ENCODE measurements at places on chromosomes 12 and 14. TPM values are rescaled to one million over a fixed set of nuclear protein-coding genes. Genes with fewer than 3 reads are reported as not detected.

RTL1 gene
- total RNA-seq = 8.5 TPM

TROAP gene
- 13.0 TPM for total RNA-seq

KLHL33 gene
- total RNA-seq = 1.5 TPM

EPS8 gene
- total RNA-seq = 75.7 TPM

ASCL1 gene
- 0.23 TPM for total RNA-seq

CLEC14A gene
- 31.0 TPM for total RNA-seq

LAG3 gene
- total RNA-seq = 0.47 TPM

DEGS2 gene
- total RNA-seq = 11.5 TPM

TMBIM6 gene
- total RNA-seq = 437 TPM

PPP1R12A gene
- 114 TPM for total RNA-seq

KLRD1 gene
- total RNA-seq = 0.47 TPM

CACNA2D4 gene
- 2.6 TPM for total RNA-seq

TCL1A gene
- 3.7 TPM for total RNA-seq

SLC39A5 gene
- total RNA-seq = 34.9 TPM

COPS7A gene
- 47.0 TPM for total RNA-seq

CLEC4D gene
- total RNA-seq = 1.8 TPM

GZMB gene
- total RNA-seq = 1.4 TPM

ARMH4 gene
- 38.0 TPM for total RNA-seq

ZNF268 gene
- total RNA-seq = 53.6 TPM

SPIC gene
- 0.18 TPM for total RNA-seq
